Activated naive CD4-positive, alpha-beta T cell treated with anti-CD3 and anti-CD28 coated beads, Interleukin-2, amount 10 ng/mL, durations not matched to agents 7 days and 5 days (primary cell): ENCODE measurements at places on chromosomes 4 and X.

DNA sequence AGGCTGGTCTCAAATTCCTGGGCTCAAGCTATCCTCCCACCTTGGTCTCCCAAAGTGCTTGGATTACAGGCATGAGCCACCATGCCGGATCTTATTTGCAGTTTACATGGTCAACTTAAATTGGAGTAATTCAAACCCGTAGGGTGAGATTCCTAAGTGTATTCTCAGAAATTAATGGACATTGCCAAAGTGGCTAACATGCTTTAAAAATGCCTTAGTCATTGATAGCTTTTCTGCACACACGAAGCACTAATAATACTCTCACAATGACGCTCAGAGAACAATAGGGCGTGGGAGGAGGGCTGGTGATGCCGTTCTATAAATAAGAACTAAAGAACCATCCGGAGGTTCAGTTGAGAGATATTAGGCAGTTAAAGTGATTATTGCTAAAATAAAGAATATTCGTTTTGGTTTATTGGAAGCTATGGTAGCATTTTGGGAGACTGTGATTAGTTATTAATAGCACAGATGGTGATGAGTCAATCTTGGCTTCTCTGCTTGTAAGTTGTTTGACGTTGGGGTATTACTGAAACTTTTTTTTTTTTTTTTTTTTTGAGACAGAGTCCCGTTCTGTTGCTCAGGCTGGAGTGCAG lies 79.1 kb downstream of the TRAPPC11 start:
- no peak overlapping the region for H3K27ac ChIP-seq
- peaks cover 4% of the 10 kb centered on the region for H3K27me3 ChIP-seq
- H3K4me3 ChIP-seq = no peak overlapping the region

DNA sequence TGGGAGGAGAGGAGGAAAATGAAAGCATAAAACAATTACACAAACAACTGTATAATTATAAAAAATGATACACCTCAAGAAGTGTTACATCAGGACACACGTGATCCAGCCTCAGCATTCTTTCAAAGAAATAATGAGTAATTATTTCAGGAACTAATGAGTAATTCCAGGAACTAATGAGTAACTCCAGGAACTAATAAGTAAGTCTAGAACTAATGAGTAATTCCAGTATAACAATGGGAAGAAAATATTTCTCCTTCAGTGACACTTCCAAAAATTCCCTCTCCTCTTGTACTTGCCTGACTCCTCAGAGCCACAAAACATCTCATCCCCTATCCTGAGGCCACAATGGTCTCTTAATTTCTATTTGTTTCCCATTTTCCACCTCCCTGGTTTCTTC lies 63.5 kb upstream of the COL25A1 start:
- H3K27ac ChIP-seq = no peak overlapping the region
- no peak for DNase-seq
- peaks cover 3% of the 10 kb centered on the region for H3K4me1 ChIP-seq

- H3K27me3 ChIP-seq = no peaks in the 10 kb centered on the region
- H3K36me3 ChIP-seq = no peaks in the 10 kb centered on the region
- H3K4me1 ChIP-seq = no peaks in the 10 kb centered on the region
- H3K27ac ChIP-seq = no peak overlapping the region
- no peak overlapping the region for H3K4me3 ChIP-seq
- DNase-seq = no peak
Observed at GRCh38 chrX:114050075-114050796, 533.6 kb upstream of the HTR2C start.

DNA sequence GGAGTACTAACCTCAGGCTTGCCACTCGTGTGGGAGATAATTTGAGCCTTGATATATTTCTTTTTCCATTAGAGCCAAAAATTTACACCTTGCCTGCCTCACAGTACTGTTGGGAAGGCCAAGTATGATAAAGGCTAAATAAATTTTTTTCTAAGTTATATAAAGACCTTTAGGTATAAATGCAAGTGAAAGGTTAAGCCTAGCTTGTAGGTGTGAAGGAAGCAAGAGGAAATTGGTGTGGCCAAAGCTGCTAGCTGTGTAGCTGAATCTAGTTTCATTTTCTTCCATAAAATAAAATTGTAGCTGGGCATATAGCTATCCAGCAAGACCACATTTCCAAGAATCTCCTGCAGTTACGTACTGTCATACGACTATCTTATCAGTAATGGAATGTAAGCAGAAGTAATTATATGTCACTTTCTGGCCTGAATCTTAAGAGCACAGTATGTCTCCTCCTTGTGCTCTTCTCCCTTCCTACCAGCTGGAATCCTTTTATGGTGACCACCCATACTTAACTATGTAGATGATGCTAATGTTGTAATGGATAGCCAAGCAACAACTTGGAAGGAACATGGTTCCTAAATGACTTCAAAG lies 14.3 kb upstream of the GABRE start:
- no peak overlapping the region for H3K4me3 ChIP-seq
- no peaks in the 10 kb centered on the region for H3K36me3 ChIP-seq
- no peaks in the 10 kb centered on the region for H3K27me3 ChIP-seq
- no peak overlapping the region for H3K27ac ChIP-seq
- no peak for DNase-seq

- no peaks in the 10 kb centered on the region for H3K27me3 ChIP-seq
- no peak overlapping the region for H3K27ac ChIP-seq
- DNase-seq = no peak
- no peak overlapping the region for H3K4me3 ChIP-seq
Observed at GRCh38 chrX:337331-337831, 18.8 kb upstream of the GTPBP6 start.

GRCh38 chr4:82745173-82745842 lies 53.3 kb downstream of the SCD5 start:
- no peak overlapping the region for H3K27ac ChIP-seq
- H3K27me3 ChIP-seq = peaks cover 23% of the 10 kb centered on the region
- no peak overlapping the region for H3K4me3 ChIP-seq
- H3K4me1 ChIP-seq = no peaks in the 10 kb centered on the region
- no peak for DNase-seq

DNA sequence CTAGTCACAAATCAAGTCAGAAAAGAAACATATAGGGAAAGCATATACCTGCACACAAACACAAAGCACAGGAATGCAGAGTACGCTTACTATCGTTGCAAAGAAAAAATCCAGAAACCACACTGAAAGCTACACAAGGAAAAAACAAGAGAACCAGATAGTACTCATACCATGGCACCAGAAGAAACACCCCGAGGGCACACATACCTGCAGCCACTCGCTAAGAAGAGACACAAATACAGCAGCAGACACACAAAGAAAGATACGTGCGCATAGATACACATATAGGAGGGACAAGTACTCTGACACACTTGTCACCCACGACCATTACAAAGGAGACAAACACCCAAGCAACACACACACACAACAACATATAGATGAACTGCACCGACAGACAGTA lies 1.4 kb upstream of the SLC38A5 start:
- H3K4me3 ChIP-seq = no peak overlapping the region
- no peak for DNase-seq
- H3K27me3 ChIP-seq = no peaks in the 10 kb centered on the region
- H3K4me1 ChIP-seq = peaks cover 44% of the 10 kb centered on the region
- H3K36me3 ChIP-seq = peaks cover 12% of the 10 kb centered on the region

DNA sequence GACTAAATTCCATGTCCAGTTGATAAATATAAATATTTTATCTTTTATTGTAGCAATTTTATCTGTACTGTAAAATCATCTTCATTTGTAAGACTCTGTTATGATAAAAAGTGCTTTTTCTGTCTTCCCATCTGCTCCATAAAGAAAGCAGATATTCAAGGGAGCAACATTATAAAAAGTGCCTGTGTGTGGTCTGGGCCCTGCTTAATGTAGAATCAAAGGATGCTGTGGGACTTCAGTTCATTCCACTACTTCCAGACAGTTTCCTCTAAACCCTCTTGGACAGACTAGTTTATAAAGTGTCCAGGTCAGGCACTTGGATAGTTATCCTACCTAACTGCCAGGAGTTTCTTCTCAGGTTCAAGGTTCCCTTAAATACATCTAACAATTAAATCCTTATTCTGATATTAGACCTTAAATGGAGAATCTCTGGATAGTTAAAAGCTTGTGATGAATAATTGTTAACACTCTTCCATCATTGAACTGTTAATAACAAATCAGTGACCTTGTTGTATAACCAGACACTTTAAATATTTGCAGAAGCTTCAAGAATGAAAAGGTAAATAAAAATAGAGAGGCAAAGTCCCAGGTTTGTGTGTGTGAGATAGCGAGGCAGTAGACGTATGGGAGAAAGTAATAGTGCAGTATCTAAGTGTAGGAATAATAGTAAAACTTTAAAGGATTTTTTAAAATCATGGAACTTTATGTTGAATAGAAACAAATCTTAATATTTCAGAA lies 237.5 kb upstream of the CTSO start:
- no peak for DNase-seq
- no peak overlapping the region for H3K27ac ChIP-seq
- no peak overlapping the region for H3K4me3 ChIP-seq
- H3K4me1 ChIP-seq = no peaks in the 10 kb centered on the region

DNA sequence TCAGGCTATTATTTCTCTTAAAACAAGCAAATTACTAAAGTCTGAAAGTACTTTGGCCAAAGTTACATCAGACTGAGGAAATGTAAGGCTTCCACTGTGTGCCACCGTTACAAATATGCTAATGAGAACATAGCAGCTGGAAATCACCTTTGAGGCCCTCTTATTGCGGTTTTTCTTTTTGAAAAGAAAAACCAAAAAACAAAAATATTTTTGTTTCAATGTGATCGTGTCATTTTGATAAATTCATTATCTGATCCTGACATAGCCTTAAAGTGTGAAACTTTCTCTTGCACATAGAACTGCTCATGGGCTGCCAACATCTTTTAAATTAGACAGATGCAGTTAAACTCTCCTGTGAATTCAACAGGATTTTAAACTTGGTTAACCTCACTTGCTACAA lies 2.8 kb upstream of the TIFA start:
- no peaks in the 10 kb centered on the region for H3K27me3 ChIP-seq
- DNase-seq = no peak
- H3K4me1 ChIP-seq = peaks cover 47% of the 10 kb centered on the region

- peaks cover 13% of the 10 kb centered on the region for H3K36me3 ChIP-seq
- H3K4me3 ChIP-seq = no peak overlapping the region
- H3K27me3 ChIP-seq = no peaks in the 10 kb centered on the region
Observed at GRCh38 chr4:150982557-150983233, 32.4 kb downstream of the LRBA start.

GRCh38 chrX:80576806-80577533 lies 156.7 kb downstream of the TENT5D start:
- no peaks in the 10 kb centered on the region for H3K4me1 ChIP-seq
- H3K36me3 ChIP-seq = no peaks in the 10 kb centered on the region
- no peaks in the 10 kb centered on the region for H3K27me3 ChIP-seq
- DNase-seq = no peak
- no peak overlapping the region for H3K27ac ChIP-seq
- no peak overlapping the region for H3K4me3 ChIP-seq
